ENCODE measurements at places on chromosomes 7 and 10.

DNA sequence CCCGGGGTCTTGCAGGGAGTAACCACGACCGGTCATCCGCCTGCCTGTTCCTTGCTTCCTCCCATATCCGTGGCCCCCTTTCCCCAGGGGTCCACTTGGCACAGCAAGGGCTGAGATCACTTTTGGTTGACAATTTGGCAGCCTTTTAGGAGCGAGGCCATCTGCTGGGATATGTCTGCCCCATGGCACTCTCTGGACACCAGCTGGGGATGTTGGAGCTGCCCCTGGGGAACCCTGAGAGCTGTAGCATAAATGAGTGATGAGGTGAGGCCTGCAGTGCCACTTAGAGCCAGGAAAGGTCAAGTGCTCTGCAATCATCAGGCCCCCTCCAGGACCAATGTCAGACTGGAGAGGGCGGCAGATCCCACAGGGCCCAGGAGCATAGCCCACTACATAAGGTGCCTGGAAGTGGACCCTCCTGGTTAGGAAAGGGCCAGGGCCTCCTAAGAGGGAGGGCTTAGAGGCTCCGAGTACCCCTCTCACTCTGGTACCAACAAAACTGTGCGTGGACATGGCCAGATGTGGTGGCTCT lies 92.1 kb downstream of the HIP1 start:
- no peak for DNase-seq

- no peak for DNase-seq
Measured at GRCh38 chr7:88226886-88227516, 7.2 kb upstream of the SRI start.

DNA sequence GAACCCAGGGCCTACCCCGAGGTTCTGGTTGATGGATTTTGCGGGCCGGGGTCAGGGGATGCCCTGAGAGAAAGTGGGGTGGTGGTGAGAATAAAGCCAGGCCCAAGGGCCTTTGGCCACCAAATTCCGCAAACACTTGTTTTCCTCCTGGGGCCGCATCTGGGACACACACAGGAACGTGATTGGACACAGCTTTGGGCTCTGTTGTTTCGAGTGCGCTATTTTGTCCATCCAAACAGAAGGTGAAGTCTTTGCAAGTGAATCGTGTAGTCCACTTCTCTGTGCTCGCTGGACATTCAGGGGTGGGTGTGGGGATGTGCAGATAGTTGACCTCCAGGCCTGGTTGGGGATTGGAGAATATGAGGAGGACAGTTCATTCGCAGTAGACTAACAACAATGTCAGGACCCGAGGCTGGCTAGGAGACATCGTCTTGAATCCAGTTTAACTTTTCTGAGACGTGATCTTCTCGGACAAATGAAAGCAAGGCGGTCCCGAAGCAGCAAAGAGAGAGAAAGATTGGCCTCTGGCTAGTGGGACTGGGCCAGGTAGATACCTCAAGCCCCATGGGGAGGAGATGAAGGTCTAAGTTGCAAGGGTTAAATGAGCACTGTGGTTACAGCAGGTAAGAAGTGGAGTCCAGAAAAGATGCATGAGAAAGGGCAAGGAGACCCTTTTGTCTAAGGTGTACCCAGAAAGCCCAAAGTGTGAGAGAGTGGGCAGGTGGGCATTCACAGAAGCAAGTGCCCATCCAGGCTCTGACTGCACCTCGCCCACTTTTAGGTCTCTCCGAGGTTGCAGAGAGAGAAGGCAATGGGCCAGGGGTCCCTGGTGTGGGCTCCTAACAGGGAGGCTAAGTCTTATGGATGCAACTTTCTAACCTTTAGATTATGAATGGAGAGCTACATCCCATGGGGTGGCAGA lies 764 bp upstream of the FAM131B start:
- DNase-seq = no peak

DNA sequence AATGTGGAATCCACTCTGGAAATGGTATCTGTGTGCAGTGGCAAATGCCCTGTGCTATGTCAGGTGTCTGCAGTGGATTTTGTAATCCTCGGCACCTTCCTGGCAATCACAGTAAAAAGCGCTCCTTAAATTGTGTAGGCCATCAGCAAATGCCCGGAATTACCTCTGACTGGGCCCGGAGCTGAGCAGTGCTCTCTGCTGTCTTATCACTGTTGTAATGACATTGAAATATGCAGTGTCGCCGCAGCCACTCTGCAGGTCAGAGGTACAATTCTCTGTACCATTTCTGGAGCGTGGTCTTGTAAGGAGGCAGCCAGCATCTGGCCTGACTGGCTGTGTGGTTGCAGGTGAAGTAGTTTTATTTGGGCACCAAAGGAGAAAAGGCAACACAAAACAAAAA lies 416.4 kb upstream of the MKI67 start:
- DNase-seq = no peak

DNA sequence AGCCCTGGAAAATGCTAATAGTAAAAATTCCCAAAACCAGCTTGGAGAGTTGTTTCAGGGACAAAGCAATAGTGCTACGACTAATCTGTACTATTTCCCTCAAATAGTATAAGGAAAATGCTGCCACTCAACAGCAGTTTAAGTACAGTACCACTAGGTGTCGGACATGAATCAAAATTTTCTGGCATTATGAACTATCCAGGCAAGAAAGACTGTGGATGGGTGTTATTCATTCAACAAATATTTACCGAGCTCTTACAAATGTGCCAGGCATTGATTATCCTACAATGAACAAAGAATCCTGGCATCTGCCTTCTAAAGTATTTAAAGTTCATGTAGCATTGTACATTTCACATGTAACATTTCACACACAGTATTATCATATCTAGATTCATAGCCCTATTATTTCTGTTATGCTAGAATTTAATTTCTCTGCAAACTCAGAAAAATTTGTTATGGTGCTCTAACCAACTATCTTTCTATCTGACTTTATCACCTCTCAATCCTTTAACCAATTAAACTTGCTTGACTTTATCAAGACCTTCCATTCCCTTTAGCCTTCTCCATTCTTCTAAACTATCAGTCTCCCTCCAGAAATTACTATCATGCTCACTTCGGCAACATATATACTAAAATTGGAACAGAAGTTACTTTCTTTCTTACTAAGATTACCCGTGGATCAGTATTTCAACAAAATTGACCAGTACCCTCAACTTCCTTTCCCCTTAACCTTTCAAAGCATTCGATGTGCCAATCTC lies 80.6 kb downstream of the ARHGAP21 start:
- peak; percentile 20 for DNase-seq

- peak; percentile 73 for DNase-seq
Measured at GRCh38 chr10:4825868-4826791, at the start of gene AKR1E2. Gene AKR1E2 (plus strand): TSS chr10:4826207. CDS start chr10:4826325, 118 bp downstream.

- DNase-seq = no peak
Measured at GRCh38 chr7:34109936-34110780, 204.8 kb downstream of the BMPER start.

GRCh38 chr10:73217628-73218027 lies 29.4 kb downstream of the DNAJC9 start:
- no peak for DNase-seq

GRCh38 chr7:38169847-38170246 lies 8.2 kb upstream of the STARD3NL start:
- DNase-seq = no peak

DNA sequence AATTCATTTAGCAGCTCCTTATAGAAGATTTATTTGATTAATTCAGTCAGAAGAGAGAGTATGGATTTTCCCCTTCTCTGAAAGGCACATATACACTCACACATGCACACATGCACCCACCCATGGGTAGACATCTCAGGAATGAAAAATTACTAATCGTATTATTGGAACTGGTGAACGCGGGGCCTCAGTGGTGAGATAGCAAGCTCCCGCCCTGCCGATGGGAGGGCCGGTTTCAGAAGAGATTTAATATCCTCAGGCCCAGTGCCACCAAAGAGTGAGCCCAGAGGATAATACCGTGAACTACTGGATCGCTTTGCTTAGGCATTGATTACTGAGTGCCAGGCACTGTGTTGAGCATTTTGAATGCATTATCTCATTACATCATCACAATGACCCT lies 38.0 kb upstream of the EMX2 start:
- no peak for DNase-seq

DNA sequence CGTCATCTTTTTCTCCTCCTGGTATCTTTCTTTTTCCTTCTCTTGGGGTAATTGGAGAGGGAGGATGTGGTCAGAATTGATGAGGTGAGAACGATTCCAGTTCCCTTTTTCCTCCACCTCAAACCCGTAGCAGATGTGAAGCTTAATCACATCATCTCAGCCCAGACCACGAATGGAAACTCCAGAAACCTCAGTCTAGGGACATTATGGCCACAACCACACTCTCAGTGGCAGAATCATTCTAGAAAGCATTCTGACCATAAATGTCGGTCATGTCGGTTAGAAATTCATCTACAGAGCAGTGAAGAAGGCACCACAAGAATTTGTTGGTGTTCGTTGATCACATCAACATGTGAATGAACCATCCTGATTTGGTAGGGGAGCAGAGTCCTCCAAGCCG lies 78.7 kb downstream of the GATA3 start:
- no peak for DNase-seq

GRCh38 chr10:73850211-73850610 lies 24.1 kb downstream of the CAMK2G start:
- DNase-seq = no peak

DNA sequence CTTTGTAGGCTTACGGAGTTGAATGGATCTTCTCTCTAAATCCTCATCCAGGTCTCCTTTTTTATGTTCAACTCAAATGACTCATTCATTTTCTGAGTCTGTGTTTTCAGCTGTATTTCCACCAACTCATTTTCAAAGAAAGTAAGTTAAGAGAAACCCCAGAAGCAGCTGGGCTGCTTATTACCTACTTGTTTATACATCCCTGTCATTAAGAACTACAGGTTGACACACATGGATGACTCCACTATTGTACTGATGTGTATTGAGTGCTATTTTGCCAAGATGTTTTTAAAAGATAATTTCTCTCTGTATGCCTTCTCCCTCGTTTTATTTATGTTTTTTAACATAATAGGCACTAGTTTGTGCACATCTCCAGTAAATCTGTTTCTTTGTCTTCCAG lies 41.9 kb downstream of the DGKI start:
- no peak for DNase-seq

- DNase-seq = no peak
Measured at GRCh38 chr7:40918701-40919271, 784.0 kb downstream of the SUGCT start.

DNA sequence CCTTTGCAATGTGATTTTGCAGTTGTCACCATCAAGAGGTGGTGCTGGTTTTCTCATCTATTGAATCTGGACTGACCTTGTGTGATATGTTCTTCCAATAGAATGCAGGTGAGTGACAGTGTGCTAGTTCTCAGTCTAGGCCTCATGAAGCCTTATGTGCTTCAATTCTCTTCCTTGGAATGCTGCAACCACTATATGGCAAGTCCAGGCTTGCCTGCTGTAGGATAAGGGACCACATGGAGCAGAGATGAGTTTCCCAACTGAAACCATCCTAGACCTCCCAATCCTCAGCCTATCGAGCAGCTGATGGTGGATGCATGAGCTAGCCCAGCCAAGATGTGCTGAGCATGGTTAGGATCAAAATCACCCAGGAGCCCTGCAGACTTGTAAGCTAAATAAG lies 32.6 kb upstream of the ARHGAP21 start:
- no peak for DNase-seq

- no peak for DNase-seq
Measured at GRCh38 chr7:136064081-136064480, 86.9 kb upstream of the MTPN start.

GRCh38 chr10:30459283-30459682 lies 25.3 kb downstream of the MAP3K8 start:
- DNase-seq = no peak

DNA sequence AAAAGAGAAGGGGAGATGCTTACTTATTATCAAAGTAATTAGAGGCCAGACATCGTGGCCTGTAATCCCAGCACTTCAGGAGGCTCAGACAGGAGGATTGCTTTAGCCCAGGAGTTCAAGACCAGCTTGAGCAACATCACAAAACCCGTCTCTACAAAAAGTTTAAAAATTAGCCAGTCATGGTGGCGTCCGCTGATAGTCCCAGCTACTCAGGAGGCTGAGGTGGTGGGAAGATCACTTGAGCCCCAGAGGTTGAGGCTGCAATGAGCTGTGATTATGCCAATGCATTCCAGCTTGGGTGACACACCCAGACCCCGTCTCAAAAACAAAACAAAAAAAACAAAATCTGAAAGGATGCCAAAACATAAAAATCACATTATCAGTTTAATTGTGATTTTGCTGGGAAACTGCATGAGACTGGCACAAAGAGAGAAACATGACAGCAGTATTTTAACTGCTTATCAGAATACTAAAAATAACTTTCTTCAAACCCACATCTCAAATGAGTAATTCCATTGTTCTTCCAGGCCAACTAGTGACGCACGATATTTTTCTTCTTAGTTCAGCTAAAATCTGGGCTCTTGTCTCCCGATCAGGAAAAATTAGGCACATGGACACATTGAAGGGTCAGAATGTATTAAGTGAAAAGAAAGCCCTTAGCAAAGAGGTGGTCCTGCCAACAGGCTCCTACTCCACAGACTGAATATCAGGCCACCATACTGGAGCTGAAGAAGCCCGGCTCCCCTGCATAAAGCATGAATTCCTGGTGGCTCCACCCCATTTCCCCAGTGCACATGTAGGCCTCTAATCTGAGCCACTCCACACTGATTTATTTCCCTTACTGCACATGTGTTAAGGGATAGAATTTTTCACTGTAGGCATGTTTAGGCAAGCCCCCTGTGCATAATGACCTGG lies 9.6 kb upstream of the CCM2 start:
- no peak for DNase-seq
